Breast epithelium (tissue), 4 donors: ENCODE measurements at places on chromosomes 5 and 9. TPM values are rescaled to one million over a fixed set of nuclear protein-coding genes. Genes with fewer than 3 reads are reported as not detected.

GRCh38 chr9:96646081-96646991 lies 8.8 kb downstream of the PRXL2C start:
- H3K36me3 ChIP-seq: no peaks in the 10 kb centered on the region
- no peak overlapping the region for H3K27ac ChIP-seq
- no peak overlapping the region for H3K4me3 ChIP-seq

- H3K4me3 ChIP-seq: no peak overlapping the region
- no peak overlapping the region for H3K27ac ChIP-seq
- no peaks in the 10 kb centered on the region for H3K4me1 ChIP-seq
- H3K27me3 ChIP-seq: no peaks in the 10 kb centered on the region
Observed at GRCh38 chr5:126753227-126753626, 23.7 kb upstream of the LMNB1 start.

- no peaks in the 10 kb centered on the region for H3K4me1 ChIP-seq
- no peaks in the 10 kb centered on the region for H3K36me3 ChIP-seq
- H3K4me3 ChIP-seq: no peak overlapping the region
- no peak for DNase-seq
- no peak overlapping the region for H3K27ac ChIP-seq
- no peaks in the 10 kb centered on the region for H3K27me3 ChIP-seq
Observed at GRCh38 chr9:104988539-104988938, 60.6 kb upstream of the ABCA1 start.

GRCh38 chr9:36893911-36894310 lies 140.2 kb downstream of the PAX5 start:
- H3K27ac ChIP-seq: no peak overlapping the region
- no peaks in the 10 kb centered on the region for H3K36me3 ChIP-seq
- DNase-seq: no peak
- H3K4me3 ChIP-seq: no peak overlapping the region

DNA sequence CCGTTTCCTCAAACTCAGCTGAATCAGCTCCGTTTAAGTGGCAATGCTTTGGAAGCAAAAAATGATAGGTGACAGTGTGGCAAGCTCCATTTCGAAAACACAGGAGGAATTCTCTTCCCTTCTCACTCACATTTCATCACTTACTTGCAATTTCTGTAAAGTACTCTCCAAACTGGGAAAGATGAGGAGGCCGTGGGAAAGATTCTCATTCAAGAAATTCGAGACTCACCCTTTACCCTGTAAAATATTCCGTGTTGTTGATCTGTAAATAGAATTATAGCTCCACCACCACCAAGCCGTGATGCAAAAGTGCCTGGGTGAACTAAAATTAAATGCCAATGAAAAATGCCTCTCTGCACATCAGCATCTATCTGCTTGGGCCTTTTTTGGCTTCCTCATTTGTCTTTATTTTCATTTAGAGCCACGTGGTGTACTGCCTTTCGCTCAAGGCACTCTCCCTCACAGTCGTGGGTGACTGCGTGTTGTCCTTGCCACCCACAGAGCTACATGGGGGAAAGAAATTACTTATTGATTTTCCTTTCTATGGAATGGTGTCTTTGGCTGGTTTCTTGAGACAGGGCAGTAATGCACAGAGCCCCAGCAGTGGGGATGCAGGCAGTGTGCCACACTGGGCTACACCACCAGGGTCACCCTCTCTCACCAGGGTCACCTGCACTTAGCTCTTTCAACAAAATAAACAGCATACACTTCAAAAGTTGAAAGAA lies 289.3 kb upstream of the TAS2R1 start:
- no peaks in the 10 kb centered on the region for H3K4me1 ChIP-seq
- H3K27me3 ChIP-seq: no peaks in the 10 kb centered on the region
- no peak for DNase-seq
- H3K27ac ChIP-seq: no peak overlapping the region

GRCh38 chr9:130209422-130209821 lies 37.2 kb downstream of the NCS1 start:
- DNase-seq: no peak
- H3K4me3 ChIP-seq: no peak overlapping the region
- no peaks in the 10 kb centered on the region for H3K4me1 ChIP-seq
- no peaks in the 10 kb centered on the region for H3K27me3 ChIP-seq

DNA sequence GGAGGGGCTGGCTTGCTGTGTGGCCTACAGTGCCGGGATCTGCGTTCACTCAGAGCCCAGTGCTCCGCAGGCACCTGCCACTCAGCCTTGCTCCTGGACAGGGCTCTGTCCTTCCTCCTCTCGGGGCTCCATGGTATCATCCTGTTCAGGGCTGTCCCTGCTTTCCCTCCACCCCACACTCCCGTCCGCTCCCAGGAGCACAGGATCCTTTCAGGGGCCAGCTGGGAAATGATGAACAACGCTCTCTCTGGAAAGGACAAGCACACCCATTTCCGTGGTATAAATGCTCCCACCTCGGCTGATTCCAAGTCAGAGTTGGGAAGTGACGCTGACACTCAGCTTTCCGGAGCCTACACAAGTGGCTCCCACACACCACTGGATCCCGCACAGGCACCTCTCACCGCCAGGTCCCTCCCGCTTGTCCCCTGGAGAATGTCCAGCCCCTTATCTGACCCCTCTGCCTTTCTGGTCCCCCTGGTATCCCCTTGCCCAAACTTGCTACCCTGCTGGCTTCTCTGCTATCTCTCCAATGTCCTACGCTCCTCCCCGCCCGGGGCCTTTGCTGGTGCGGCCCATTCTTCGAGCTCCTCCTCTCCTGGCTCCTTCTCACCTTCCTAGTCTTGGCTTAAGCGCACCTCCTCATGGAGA lies 21.3 kb downstream of the HMCN2 start:
- no peaks in the 10 kb centered on the region for H3K36me3 ChIP-seq
- H3K4me1 ChIP-seq: no peaks in the 10 kb centered on the region
- no peak overlapping the region for H3K4me3 ChIP-seq
- H3K27ac ChIP-seq: no peak overlapping the region
- peaks cover 44% of the 10 kb centered on the region for H3K27me3 ChIP-seq

DNA sequence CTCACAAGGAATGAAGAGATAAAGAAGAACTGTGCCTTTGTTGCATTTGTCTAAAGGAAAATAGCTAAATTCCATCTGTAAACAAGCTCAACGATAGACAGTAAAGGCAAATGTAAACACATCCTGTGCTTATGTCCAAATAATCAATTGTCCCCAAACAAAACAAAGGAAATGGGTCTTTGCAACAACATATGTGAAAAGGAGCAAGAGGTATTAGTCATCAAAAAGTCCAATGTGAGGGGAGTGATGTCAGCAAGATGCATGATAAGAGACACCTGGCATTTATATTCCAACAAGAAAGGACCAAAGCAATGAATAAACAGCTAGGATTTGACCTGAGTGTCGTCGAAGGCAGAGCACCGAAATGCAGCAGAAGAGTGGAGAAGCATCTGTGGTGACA lies 209.1 kb downstream of the ASTN2 start:
- H3K4me3 ChIP-seq: no peak overlapping the region
- H3K27me3 ChIP-seq: no peaks in the 10 kb centered on the region
- no peaks in the 10 kb centered on the region for H3K36me3 ChIP-seq
- no peak overlapping the region for H3K27ac ChIP-seq
- H3K4me1 ChIP-seq: no peaks in the 10 kb centered on the region

DNA sequence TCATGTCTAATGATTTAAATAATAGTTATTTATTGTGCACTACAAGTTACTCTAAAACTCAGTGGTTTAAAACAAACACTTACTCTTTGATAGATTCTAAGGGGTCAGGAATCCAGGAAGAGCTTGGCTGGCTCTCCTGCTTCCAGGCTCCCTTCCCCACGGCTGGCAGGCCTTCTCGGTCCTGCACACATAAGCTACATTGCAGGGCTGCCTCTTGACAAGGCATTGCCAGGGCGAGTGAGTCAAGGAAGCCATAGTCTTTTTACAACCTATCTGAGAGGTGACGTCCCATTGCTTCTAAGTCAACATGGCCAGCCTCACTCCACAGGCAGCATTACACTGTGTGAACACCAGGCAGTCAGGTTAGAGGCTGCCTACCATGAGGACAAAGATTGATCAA lies 119.8 kb downstream of the AUH start:
- H3K4me1 ChIP-seq: no peaks in the 10 kb centered on the region
- no peak for DNase-seq
- no peaks in the 10 kb centered on the region for H3K27me3 ChIP-seq
- H3K36me3 ChIP-seq: no peaks in the 10 kb centered on the region
- H3K4me3 ChIP-seq: no peak overlapping the region

ASTN2 gene
- total RNA-seq: 9.8 TPM
